ENCODE measurements at places on chromosomes 5 and 9.

- DNase-seq, result no peak
Observed at GRCh38 chr5:172559004-172559932, 81.8 kb upstream of the NEURL1B start.

DNA sequence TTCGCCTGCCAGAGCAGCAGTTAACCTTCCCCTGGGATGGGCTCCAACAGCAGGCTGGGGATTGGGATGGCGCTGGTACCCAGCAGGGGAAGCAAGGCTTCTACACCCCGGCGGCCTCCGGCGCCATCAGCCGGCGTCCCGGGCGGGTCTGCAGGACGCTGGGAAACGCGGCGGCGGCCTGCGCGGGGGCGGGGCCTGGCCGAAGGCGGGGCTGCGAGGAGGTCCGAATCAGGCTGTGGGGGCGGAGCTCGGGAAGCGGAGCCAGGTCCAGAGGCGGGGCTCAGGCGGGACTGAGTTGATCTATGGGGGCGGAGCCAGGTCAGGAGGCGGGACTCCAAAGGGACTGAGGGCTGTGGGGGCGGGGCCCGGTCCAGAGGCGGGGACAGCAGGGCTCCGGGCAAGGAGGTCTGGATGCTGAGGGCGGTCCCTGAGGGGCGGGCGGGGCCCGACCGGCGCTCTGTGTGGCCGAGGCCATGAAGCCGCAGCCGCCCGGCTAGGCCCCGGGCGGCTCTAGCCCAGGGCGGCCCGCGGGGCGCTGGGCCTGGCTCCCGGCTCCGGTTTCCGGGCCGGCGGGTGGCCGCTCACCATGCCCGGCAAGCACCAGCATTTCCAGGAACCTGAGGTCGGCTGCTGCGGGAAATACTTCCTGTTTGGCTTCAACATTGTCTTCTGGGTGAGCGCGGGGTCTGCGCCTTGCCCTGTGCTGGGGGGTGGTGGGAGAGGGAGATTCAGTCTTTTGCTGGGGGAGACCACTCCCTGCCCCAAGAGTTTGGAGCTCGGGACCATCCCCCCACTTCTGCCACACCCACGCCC lies at the start of gene TSPAN17:
Gene TSPAN17 (plus strand): TSS at position 455 of the 813 bp plus-strand sequence. CDS start 132 bp downstream, at position 587.
- DNase-seq, result peak; percentile 92

DNA sequence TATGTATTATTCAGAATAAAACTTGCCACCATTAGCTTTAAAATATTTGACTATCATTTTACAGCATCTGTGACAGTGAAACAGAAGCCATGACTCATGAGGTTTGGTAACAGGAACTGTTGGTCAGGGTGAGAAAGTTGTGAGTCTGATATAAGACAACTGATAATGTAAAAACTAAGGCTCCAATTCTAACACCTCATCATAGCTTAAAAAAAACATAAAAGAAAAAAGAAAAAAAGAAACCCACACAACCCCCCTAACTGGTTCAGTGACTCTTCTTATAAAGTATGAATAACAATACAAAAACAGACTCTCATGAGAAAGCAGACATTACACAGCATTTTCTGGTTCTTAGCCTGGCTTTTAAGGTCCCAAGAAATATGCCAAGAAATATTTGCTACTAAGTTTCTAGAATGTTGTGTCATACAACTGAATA lies 85.8 kb downstream of the MRPS27 start:
- no peak for DNase-seq

GRCh38 chr5:122584411-122585300 lies 190.2 kb upstream of the SNX2 start:
- DNase-seq, result no peak

DNA sequence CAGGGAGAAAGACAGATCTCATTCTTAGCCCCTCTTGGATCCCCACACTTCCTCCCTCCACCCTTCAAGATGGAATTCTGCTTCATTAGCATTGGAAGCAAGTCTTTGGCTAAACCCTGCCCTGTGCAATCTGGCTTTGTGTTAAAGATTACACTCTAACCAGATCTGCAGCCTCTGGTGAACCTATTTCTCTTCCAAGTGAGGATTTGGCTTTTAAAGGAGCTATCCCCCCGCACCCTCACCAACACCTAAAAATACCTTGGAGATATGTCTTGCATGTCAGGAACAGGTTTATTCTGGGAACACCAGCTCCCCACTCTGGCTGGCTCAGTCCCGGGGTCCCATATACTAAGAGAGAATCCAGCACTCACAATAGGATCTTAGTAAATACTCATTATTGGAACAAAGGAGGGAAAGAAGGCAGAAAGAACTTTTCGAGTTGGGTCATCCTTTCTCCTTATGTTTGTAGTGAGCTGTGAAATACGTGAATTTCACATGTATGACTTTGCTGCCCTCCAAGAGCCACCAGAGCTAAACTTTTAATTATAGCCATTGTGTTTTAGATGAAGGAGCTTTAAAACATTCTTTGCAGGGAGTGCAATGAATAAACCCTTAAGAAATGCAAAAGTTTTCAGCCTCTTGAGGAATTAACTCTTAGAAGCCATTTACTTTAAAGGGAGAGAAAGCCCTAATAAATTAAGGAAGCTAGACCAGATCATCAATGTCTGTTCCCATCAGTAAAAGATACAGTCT lies 53.7 kb upstream of the HRH2 start:
- no peak for DNase-seq

DNA sequence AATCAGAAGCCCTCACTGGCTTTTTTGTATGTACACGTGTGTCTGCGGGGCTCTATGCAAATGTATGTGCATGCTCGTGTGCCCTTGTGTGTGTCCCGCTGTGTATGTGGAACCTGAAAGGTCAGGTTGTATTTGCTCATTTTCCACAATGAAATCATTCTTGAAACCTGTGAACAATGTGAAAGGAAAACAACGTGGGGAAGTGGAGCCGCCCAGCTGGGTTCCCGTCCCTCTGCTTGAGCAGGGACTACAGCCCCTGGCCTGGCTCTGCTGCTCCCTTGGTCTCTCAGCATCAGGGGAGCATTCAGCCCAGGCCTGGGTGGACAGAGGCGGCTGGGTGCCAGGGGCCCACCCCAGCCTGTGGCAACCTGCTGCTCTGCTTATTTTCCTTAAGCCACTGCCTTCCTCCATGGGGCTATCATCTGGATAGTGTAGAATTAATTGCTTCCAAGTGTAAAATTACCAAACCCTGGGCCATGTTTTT lies 3.0 kb downstream of the ECSCR start:
- no peak for DNase-seq

- no peak for DNase-seq
Observed at GRCh38 chr5:1312993-1313833, 18.3 kb upstream of the TERT start.

DNA sequence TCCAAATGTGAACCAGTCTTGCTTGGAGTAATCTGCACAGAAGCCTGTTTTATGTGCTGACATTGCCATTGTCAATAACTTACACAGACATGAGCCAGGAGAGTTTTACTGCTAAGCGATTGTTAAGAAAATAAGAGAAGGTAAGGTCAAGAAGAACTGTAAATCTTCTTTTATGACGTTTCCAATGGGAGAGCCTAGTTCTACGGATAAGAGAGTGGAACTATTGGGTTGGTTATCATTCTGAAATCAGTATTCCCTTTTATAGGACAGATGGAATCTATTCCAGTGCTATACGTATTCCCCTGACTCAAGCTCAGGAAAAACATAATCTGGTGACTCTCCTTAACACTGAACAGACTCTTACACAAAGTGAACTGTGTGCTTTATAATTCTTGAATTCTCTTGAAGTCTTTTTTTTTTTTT lies 137.9 kb upstream of the OTULINL start:
- no peak for DNase-seq

Data from NCI-H1930 (cell line).